ENCODE measurements at places on chromosomes 2 and 18. TPM values are rescaled to one million over a fixed set of nuclear protein-coding genes. Genes with fewer than 3 reads are reported as not detected.

GRCh38 chr18:48186861-48187260, 222.3 kb downstream of the ZBTB7C start:
- DNase-seq = no peak

DNA sequence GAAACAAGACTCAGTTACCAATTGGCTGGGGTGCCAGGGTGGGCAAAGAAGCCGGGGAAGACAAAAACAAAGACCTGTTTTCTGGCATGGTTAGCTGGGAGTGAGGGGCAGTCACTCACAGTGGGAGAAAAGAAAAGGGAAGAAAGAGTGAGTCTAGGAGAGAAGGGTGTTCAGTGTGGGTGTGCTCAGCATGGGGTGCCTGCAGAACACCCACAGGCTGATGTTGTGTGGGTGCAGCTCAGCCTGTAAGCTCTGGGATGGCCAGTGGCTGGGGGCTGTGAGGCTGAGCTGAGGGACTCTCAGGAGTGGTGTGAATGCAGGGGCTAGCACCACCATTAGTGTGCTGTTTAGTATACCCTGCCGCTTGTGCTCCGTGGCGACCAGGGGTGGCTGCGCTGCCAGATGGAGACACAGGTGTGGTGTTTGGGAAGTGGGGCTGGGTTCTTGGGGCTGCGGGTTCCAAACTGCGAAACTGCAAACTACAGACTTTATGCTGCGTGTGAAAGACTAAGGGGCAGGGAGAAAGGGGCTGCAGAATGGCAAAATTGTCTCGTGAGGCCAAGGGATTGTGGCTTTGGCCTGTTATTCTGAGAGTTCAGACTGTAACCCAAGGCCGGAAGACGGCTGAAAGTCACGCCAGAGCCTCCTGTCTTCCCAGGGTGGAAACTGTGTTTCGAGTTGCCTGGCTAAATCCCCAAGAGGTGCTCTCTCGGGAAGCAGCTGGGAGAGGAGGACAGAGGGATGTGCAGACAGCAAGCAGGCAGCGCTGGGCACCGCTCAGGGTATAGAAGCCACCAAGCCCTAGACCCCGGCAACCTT, 156.3 kb downstream of the TTC32 start:
- no peak for DNase-seq

DNA sequence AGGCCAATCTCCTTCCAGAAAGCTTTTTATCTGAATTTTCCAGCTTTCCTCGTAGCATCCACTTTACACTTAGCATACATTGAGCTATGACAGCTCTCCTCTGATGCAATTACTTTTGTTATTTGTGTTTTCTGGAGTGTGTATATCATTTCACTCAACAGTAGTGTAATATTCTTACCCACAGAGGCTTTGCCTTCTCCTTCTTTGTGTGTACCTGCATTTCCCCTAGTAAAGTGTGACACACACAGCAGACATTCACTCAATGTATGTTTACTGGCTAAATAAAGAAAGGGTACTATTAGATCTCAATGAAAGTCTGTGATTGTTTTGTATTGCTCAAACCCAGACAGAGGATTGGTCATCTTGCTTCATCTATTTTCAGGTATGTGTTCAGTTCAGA, 193.7 kb upstream of the MEX3C start:
- DNase-seq = no peak

TEKT4 gene
- not detected for total RNA-seq

DNA sequence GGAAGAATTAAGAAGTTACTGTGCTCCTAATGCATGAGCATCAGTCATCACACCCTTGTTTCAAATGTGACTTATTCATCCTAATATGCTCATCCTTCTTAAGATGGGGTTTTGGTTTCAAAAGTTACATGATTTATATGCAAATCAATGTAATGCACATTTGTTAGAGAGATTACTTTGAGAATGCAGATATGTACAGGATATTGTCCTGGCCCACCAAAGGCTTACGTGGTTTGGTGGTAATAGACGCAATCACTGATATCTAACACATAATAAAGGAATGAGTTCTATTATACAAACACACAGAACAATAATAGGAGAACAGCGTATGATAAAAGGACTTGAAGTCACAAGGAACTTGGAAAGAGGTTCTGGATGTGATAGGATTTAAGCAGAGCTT, 11.1 kb upstream of the COL5A2 start:
- DNase-seq = no peak
